ENCODE measurements at places on chromosomes 16 and 17. TPM values are rescaled to one million over a fixed set of nuclear protein-coding genes. Genes with fewer than 3 reads are reported as not detected.

The OR1F1 gene
- not detected for total RNA-seq

The MAPT gene
- 0.24 TPM for total RNA-seq

DNA sequence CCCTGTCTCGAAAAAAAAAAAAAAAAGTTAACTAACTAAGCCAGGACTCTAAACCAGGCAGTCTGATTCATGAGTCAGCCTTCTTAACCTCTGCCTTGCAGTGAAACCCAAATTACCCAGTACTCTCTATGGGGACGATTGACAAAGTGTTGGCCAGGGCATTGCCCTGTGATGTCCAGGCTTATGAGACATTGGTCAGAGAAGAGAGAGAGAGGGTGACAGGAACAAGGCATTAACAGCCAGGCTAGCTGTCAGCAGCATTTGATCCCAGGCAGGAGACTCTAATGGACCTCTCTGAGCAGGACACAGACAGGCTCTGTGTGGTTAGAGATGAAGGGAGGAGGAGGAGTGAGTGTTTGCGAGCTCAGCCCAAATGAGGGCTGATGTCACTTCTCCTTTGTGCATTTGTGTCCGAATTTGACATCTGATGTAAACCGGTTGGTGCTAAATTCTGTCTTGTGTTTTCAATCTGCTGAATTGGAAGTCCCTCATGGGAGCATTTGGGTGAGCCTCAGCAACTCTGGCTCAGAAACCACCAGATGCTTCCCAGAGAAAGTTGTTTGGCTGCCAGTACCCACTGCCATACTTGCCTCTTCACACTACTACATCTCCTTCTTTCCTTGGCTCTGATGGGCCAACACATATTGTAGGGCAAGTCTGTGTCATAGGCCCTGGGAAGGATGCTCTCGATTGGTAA is 4.3 kb upstream of the MYL4 start:
- no peak for DNase-seq

- no peak for DNase-seq
These were observed 3.5 kb upstream of the ADGRG3 start for GRCh38 chr16:57664662-57665025.

GRCh38 chr17:77419547-77420094 is 278.9 kb downstream of the SEC14L1 start:
- DNase-seq, result no peak

GRCh38 chr17:9115214-9116191 is 94.2 kb downstream of the NTN1 start:
- DNase-seq, result peak; percentile 74

- DNase-seq, result no peak
These were observed 9.6 kb upstream of the MTSS2 start for GRCh38 chr16:70695331-70696070.

DNA sequence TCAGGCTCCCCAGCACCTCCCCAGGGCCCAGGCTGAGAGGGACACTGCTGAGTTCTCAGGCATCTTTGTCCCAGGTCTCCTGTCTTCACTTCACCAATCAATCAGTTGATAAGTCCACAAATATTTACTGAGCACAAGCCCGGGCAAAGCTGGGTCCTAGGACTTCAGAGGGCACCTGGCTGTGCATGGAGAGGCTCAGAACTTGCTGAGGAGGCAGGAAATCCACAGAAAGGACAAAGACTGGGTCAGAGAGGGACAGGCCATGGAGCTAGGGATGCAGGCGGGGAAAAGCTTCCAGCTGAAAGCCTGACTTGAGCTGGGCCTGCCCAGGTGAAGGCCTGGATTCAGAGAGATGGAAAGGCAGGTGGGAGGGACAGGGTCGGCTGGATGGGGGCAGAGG is 33.2 kb upstream of the C1QL1 start:
- no peak for DNase-seq
